ENCODE measurements at places on chromosomes 4 and X.

DNA sequence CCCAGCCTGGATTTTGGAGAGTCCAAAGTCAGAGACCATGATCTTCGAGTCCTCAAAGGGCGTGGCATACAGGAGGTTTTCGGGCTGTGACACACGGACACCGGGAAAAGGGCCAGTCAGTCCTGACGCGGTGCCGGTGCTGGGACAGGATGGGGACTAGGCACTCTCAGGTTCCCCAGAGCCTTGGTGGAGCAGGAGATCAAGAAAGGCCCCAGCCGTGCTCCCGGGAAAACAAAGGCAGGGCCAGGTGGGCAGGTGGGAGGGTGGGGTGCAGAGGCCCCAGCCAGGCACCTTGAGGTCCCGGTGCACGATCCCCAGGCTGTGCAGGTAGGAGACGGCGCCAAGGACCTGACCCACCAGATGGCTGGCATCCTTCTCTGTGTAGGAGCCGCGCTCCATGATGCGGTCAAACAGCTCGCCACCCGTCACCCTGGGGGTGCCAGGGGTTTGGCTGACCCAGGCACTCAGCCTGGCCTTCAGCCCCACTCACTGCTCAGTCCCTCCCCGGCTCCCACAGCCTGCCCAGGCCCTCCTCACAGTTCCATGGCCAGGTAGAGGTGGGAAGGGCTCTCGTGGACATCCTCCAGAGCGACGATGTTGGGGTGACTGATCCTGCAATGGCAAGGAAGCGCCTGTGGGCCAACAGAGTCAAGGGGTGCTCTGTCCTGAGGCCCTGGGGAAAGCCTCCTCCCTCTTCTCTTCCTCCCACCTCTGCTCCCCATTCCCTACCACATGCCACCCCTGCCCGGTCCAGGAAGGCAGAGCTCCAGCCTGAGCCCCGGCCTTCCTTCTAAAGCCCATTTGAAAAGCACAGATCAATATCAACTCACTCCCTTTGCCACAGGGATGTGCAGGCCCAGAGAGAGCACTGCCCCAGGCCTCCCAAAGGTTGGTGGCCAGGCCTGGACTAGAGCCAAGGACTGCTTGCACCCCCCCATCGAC lies 1.8 kb downstream of the PNCK start:
- no peak for DNase-seq

DNA sequence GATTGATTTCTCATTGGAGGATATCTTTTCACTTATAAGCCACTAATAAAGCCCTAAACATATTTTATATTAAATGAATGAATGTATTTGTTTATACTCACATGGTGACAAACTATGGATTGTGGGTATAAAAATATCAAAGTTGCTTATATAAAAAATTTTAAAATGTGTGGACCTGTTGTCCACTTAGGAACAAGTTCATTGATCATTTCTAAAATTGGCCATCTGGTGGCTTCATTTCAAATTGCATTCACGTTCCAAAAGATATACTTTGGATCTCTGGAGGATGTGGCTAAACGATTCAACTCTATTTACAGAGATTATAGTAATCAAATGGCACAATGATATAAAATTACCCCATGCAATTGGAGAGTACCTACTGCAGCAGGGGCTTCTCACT lies 32.5 kb downstream of the FSTL5 start:
- no peak for DNase-seq

GRCh38 chrX:84729408-84729807 lies 227.2 kb upstream of the HDX start:
- DNase-seq: no peak

DNA sequence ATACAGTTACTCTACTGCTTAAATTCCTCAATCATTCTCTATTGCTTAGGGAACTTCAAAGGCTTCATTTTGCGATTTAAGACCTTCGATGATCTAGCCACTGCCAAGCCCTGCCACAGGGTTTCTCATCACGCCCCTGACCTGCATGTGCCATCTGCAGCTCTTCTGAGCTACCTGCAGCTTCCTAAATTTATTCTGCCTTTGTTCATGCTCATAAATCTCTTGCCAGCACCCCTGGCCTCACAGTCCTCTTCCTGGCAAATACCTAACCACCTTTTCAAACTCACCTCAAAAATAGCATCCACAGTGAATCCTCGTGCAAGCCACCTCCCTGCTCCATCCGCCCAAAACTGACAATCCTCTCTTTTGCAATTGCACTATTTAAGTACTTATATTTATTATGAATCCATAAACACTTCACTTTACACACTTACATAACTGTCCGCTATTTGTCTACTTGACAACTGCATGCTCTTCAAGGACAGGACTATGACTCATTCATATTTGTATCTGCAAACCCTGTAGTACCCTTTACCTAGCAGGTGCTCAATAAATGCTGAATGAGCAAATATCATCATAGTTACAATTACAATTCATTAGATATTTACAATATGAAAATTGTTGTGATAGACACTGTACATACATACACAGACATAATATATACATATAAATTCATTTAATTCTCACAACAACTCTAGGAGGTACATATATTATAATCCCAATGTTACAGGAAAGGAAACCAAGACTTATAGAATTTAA lies 280.0 kb upstream of the RASGEF1B start:
- no peak for DNase-seq

- DNase-seq: no peak
Observed at GRCh38 chrX:6660567-6661264, 125.8 kb upstream of the VCX3A start.

- DNase-seq: no peak
Observed at GRCh38 chrX:30141966-30142365, 73.4 kb upstream of the MAGEB2 start.

DNA sequence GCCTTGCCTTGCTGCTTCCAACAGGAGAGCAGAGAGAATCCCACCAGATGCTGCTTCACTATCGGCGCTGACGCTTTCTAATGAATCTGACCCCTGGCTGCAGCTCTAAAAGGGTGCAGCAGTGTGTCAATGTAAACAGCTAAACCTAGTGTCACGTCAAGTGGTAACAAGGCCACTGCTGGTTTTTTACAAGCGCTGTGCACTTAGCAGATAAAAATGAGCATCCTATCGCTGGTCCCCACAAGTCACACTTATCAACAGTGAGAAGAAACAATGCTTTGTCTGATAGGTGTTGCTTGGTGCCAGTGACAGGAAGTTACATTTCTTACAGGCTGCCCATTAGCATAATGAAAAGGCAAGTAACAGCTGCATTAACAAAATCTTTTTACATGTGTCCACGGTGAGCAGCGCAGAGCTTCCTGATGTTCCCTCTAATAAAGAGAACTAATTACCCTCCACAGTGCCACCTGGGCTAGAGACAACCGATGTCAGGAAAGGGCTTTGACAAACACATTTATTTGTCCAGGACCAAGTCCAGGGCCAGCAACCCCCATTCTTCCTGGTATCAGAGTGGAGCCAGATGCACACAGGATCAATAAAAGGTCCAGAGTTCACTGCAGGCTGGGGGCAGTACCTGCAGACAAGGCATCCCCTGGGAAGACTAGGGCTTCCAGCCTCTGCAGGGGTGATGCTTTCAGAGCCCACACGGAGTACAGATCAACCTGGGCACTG lies 176.0 kb downstream of the MGST2 start:
- no peak for DNase-seq

- no peak for DNase-seq
Observed at GRCh38 chr4:22672519-22672918, 20.2 kb upstream of the GBA3 start.

DNA sequence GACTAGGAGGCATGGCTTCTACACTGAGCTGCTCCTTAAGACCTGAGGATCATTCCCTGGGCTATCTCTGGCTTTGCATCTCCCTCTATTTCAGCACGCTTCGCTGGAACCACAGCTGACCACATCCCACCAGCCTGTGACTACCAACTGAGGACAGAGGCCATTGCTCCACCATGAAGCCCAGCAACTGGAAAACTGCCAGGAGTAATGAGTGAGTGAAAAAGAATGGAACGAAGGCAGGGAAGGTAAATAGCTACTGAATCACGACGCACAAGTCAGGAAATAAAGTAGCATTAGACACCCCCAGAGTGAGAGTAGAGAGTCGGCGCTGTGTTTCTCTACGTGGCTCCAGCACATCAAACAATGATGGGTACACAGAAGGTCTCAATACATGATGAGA lies 314.7 kb downstream of the LDB2 start:
- DNase-seq: no peak

- no peak for DNase-seq
Observed at GRCh38 chrX:100673397-100673953, 29.5 kb downstream of the SRPX2 start.

DNA sequence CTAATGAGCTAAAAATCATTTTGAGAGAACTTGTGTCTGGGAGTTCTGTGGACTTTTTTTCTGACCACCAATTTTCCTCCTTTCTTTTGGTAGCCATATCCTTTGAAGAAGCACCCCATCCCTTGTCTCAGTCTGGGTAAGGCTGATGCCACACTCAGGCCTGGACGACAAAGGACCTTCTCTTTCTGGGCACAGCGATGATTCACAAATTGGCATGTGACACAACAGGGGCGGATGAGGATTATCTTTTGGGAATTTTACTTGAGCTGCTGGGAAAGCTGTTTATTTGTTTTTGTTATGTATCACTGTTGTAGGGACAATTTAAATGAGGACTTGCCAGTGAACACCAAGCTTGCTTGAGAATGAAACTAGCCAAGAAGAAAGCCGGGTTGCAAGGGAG lies 233.4 kb upstream of the HAND2 start:
- no peak for DNase-seq

DNA sequence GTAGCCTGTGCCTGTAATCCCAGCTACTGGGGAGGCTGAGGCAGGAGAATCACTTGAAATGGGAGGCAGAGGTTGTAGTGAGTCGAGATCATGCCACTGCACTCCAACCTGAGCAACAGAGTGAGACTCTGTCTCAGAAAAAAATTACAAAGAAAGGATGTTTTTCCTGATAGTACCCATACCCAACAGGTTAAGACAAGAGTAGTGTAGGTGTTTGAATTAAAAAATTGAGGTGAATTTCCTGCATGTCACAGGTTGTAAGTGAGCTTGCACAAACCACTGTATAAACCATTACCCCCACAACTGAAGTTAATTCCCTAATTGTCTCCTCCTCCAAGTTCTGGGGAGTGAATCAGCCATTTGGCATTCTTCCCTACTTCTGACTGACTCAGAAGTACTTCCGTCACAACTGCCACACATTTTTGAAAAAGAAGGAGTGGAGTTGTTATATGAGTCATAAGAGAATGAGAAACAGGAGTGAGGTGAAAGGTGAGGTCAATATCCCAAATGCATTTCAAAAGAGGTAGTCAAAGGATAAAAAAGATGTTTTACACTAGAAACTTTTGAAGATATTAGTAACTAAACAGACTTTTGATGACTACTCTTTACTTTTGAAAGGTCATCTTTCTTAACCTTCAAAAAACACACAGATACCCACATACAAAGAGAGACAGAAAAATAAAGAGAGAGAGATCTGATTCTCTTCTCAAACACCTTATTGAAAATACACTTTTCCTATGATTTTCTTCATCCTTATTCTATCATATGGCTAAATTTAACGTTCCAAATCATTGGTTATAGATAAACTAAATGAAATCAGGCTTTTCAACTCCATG lies 134.5 kb downstream of the BTC start:
- DNase-seq: no peak

DNA sequence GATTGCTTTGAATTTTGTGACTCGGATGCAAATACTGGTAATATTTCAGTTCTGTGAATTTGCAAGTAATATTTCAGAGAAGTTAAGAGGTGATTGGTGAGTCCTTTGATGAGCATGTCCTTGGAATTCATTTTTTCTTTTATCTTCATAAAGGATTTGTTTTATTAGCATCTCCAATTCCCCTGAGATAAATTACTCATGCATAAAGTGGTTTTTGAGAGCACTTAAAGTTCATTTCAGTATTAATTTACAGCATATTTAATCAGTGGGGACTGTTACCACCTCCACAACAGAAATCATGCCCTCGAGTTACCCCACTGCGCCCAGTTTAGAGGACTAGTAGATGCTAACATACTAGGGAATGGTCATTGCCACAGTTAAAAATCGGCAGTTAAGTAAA lies 65.0 kb downstream of the ZFX start:
- no peak for DNase-seq

- no peak for DNase-seq
Observed at GRCh38 chr4:87097075-87097474, 123.3 kb downstream of the KLHL8 start.

GRCh38 chr4:137531986-137532868 lies at the start of gene PCDH18:
TSS of gene PCDH18 (minus strand) at chr4:137532494. CDS start at chr4:137532088, 406 bp downstream.
- no peak for DNase-seq

DNA sequence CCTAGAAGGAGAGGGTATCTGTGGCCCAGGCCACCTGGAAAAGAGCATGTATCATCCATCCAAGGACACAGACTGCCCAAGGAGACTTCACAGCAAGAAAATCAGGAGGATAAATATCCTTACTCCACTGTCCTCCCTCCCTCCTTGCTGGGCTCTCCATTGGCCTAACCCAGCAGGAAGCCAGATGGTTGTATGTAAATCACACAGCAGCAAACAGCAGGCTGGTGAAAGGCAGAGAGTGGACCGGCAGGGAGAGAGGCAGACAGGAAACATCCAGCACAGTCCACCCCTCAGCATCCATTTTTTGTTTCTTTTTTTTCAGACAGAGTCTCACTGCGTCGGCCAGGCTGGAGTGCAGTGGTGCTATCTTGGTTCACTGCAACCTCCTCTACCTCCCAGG lies 17.5 kb downstream of the TXK start:
- no peak for DNase-seq

DNA sequence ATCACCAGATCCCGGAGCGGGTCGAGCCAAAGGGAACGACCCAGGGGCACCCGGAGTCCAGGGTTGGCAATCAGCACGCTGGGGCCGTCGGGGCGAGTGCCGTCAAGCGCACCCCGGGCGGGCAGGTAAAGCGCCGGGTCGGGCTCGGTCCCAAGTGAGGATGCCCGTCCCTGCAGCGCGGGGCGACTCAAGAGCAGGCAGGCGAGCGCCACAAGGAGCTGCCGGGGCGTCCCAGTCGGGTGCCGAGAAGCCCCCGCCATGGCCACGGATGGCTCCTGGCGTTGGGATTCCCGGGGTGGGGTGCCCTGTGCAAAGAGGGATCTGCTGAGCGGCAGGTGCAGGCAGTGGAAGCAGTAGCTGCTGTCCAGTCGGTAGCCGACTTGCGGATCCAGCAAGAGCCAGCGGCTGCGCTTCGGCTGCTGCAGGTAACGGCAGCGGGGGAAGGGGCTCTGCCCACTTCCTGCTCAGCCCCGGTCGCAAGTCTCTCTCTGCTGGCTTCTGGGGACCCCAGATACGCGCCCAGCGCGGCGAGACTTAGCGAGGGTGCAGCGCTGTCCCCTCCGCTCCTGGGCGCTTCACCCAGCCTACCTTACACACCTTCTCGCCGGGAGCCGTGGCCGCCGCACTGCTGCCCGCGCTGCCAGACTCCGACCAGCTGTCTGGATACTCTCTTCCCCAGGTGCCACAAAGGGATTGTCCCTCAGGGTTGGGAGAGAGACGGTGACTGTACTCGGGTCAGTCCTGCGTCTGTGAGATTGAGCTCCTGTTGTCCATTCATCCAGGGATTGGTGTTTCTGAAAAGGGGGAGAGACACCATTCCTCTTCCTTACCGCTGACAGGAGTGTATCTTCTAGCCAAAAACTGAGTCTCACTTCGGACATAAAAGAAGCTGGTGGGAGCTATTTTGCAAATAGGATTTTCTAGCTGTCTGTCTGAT lies at the start of gene FREM3:
Gene FREM3 (minus strand): TSS at position 260 of the 937 bp plus-strand sequence. CDS start 0 bp downstream, at position 260.
- no peak for DNase-seq

Measured in stimulated activated CD4-positive, alpha-beta T cell treated with anti-CD3 and anti-CD28 coated beads, Interleukin-1b, Interleukin-23, amount 100 ng/mL, for 1 hour (primary cell).